ENCODE measurements at places on chromosomes 13 and 19. TPM values are rescaled to one million over a fixed set of nuclear protein-coding genes. Genes with fewer than 3 reads are reported as not detected.

DNA sequence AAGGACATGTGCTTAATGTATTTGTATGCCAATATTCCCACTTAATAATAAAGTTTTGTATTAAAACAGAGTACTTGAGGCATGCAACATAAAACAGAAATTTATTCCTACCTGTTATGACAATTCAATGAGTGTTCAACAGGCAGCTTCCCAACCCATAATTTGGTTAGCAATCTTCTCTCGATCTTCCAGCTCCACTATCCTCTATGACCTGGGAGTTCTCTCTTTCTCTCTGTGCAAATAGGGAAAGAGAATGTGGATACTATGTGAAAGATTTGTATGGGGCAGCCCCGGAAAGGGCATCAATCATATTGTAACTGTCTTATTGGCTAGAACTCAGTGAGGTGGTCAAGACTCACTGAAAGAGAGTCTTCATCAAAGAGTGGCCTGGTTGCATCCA is 644.9 kb upstream of the PCDH20 start:
- DNase-seq, result no peak

DNA sequence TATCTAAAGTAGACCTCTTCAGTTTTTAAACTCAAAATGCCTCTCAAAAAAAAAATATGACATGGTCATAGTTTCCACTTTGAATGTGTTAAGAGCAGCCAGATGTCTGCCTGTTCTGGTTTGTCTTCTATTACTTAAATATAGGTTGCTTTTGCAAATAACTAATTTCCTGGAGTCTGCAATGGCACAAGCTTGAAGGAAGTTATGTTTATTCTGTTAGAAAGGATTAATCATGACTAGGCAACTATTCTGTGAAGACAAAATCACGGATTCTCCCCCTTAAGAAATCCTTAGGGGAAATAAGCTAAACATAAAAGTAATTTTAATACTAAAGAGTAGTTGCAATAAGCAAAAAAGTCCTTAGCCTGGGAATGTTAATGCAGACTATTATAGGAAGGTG is 26.3 kb downstream of the SKA3 start:
- no peak for DNase-seq

- no peak for DNase-seq
Observed at GRCh38 chr19:16715611-16716010, 4.0 kb upstream of the NWD1 start.

DNA sequence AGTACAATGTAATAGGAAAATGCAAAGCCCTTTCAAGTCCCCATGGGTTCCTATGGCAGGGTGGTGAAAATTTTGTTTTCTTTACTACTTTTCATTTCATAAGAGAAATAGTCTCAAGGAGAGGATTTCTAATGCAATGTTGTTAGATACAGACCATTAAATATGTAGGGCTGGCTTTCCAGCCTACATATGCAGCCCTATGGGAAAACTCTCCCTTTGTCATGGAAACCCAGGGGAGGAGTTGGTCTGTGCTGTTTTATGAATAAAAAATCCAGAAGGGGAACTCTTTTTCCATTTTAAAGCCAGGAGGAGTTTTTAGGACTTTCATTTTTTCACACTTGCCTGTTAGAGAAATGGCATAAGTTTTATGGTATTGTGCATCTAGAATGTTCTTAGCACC is 119.6 kb downstream of the DCT start:
- no peak for DNase-seq

GRCh38 chr19:406971-407510 is 1.9 kb downstream of the C2CD4C start:
- DNase-seq, result peak; percentile 89

DNA sequence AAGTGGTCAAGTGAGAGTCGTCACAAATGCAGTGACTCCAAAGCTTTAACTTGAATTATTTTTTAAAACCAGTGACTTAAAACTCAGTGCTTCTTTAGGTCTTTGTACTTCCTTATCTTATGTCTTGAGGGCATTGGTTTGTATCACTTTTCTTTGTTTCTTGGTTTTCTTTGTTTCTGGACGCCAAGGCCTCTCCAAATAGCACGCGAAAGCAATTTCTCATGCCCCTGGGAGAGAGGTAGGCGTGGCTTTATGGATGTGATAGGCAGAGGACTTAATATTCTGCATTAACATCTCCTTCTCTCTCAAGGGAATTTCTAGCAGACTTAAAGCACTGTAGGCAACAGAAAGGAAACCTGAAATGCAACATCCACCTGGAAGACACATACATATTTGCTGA is 20.6 kb downstream of the UBE2L5 start:
- no peak for DNase-seq

DNA sequence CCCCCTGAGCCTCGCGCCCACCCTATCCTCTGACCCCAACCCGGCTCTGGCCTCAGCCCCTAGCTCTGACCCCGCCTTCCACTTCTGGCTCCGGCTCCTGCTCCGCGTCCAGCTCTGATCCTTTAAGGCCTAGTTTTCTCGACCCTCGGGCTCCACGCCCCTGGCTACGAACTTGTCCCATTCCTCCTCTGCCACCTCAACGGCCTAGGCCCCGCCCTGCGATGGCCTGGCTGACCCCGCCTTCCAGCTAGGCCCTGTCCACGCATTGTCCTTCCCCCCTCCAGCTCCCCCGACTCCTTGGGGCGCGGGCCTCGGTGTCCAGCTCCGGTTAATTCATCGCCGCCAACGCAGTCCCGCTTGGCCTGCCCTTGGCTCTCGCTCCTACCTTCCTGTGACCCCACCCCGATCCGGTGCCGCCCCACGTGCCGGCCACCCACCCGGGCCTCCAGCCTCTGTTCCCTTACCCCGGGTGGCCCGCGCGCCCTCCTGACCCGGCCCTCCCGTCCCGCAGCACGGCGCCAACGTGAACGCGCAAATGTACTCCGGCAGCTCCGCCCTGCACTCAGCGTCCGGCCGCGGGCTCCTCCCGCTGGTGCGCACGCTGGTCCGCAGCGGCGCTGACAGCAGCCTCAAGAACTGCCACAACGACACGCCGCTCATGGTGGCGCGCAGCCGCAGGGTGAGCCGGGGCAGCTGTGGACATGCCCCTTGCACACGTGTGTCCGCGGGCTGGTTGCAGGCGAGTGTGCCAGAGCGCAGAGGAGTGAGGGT is 9.4 kb downstream of the BCL3 start:
- peak; percentile 86 for DNase-seq

DNA sequence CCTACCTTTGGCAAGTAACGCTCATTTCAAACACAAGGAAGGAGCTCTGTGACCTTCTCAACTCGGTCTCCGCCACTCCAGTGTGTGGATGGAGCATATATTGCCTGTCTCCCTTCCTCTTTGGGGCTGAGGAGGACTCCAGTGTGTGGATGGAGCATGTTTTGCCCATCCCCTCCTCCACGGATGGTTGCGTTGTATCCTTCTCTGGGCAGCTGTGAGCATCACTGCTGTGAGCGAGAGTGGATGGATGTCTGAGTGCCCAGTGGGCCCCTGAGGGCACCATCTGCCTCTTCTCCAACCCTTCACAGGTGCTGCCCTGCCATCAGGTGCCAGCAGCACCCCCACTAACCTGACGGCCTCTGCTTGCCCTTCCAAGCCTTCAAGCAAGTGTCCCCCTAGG is 186.2 kb downstream of the TEX29 start:
- no peak for DNase-seq

DNA sequence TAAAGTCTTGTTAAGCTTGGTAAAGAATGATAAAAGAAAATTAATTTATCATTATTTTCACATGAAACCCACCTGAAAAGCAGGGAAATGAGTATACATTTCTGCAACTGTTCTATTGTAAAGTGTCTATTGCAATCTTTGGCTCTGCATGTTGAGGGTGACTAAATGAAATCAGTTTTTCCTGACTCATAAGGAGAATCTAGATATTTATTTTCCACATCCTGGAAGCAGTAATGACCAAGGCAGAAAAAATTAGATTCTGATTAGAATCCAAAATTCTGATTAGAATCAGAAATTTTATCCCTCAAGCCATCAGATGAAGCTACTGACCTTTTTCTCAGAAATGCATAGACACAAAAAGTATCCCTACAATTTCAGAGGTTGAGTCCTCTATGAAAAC is 178.4 kb downstream of the MYO16 start:
- DNase-seq, result no peak

DNA sequence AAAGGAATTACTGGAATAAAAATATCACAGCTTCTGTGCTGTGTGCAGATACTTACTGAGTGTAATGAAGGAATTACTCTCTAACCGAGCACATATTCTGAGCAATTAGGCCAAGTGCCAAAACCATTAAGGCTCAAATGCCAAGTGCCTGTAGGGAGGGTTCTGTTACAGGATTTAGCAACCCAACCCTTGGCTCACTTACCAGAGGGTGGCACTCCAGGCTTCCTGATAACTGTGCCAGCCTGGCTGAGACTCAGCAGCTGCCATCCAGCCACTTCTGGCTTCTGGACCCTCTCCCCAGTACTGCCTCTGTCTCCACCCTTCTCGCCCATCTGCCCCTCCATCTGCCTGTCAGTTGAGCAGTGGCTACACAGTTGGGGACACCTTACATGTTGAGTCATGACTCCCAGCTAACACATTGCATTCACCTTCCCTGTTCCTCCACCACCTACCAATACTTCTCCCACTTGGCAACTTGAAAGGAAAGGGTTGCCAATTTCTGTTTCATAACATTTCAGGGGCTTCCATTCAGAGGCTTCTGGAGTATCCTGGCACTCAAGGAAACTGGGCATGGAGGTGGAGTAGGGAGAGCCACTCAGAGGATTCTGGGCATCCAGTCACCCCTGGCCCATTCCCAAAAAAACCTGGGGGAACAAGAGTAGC is 110.5 kb downstream of the COG6 start:
- peak; percentile 23 for DNase-seq

DNA sequence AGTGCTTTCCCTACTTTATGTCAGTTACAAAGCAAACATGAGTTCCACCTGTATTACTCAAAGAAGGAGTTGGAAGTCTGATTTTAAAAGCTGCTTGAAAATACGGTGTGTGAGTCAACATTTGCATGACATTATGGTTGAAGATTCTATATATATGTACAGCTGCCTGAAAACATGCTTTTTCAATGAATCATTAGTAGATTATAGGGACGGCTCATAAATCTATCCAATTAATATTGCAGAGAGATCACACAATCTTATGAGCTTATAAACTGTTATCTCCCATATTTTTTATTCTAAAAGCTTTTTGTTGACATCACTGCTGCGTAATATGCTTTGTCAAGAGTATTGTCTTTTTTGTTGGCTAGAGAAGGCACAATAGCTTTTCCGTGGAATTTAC is 873.8 kb downstream of the SLITRK6 start:
- no peak for DNase-seq

- no peak for DNase-seq
Observed at GRCh38 chr13:38684714-38685113, 2.2 kb upstream of the FREM2 start.

DNA sequence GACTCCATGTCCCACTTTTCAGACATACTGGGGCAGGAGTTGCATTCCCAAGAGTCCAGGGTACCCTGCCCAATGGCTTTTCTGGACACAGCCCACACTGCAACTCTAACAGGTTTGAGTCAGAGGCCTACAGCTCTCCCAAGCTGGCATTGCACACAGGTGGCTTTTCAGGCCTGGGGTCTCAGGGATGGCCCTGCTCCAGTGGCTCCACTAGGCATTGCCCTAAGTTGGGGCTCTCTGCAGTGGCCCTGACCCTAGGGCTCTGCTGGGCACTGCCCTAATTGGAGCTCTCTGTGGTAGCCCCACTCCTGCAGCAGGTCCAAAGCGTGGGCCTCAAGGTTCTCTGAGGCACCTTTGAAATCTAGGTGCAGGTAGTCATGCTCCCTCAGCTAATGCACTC is 408.8 kb downstream of the SUCLA2 start:
- peak; percentile 6 for DNase-seq

DNA sequence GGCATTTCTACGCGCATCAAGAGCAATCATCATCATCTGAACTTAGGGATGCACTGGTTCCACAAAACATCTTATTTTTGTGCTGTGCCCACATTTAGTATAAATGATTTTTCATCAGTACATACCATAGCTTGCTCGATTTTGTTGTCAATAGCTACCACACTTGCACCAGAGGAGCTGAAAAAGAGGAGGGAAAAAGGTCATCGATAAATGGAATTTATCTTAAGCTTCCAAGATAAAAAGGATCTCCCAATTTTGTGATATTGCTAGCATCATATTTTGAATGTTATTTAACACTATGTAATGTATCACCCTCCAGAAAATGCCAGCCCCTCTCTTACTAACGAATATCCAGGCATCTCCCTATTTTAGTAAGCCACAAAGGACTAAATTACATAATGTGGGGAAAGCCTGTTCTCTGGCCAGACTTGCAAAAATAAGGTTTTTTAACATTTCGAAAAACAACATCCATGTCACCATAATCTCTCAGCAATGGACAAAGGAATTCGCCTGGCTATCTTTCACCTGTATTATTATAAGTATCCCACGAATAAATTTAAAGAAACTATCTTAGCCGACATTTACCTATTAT is 62.4 kb downstream of the SERP2 start:
- no peak for DNase-seq

DNA sequence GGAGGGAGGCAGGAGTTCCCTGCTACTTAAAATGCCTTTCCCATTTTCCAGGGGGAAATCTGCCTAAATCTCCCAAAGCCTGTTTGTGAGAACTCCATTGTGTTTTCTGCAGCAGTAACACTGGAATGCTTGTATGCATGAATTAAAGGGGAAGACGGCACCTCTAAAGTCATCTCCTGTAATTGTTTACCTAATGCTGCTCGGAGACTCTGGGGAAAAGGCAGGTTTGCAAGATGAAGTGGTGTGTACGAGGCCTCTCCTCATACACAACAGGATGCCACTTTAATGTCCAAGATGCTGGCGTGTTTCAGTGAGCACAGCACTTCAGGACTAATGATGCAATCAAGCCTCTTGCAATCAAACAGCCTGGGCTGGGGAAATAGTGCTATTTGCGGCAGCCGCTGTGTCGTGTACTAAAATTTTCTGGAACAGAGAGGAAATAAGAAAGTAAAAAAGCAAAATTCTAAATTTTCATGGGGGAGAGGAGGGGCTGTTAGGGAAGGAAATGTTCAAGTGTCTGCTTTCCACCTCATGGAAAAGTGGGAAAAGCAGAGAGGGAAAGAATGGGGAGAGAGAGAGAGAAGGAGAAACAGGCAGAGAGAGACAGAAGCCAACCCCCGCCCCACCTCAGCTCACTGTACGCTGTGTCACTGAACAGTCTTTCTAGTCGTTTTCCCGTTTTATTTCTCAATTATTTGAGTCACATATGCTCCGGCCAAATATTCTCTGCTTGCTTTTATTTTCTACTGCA is 32.9 kb downstream of the TSHZ3 start:
- no peak for DNase-seq

The OR7A10 gene
- total RNA-seq, result not detected

The CEACAM4 gene
- not detected for total RNA-seq

The DNAAF3 gene
- total RNA-seq, result 0.59 TPM

The GPR42 gene
- total RNA-seq, result not detected

The SLITRK5 gene
- not detected for total RNA-seq

The APOC1 gene
- total RNA-seq, result 1.4 TPM

The ZNF439 gene
- 8.7 TPM for total RNA-seq

The ZNF433 gene
- total RNA-seq, result 5.1 TPM

The ARHGAP35 gene
- 76.0 TPM for total RNA-seq

The KLK12 gene
- total RNA-seq, result not detected

The ZNF283 gene
- total RNA-seq, result 15.6 TPM

The MBD3L2 gene
- total RNA-seq, result not detected
